ENCODE measurements at places on chromosomes 13 and 19.
A peak's percentile ranks its signal among the peaks of the same experiment; 100 is the strongest.

DNA sequence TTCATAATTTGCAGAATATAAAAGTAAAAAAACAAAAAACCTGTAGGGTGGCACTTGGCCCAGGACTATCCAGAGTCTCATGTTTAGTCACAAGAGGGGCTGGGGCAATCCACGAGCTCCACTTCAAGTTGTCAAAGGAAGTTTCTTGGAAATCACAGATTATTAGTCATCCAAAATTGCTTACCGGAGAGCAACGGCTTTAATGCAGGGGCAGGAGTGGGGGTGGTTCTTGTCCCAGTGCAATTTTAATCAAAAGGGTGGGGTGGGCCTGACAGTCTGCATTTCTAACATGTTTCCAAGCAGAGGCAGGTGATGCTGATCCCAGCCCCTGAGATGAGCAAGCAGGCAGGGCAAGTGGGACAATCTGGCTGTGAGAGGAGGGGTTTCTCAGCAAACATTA is 233.9 kb downstream of the ABCC4 start:
- DNase-seq = no peak

- no peak for DNase-seq
Observed at GRCh38 chr13:79989217-79989661, 351.7 kb downstream of the SPRY2 start.

DNA sequence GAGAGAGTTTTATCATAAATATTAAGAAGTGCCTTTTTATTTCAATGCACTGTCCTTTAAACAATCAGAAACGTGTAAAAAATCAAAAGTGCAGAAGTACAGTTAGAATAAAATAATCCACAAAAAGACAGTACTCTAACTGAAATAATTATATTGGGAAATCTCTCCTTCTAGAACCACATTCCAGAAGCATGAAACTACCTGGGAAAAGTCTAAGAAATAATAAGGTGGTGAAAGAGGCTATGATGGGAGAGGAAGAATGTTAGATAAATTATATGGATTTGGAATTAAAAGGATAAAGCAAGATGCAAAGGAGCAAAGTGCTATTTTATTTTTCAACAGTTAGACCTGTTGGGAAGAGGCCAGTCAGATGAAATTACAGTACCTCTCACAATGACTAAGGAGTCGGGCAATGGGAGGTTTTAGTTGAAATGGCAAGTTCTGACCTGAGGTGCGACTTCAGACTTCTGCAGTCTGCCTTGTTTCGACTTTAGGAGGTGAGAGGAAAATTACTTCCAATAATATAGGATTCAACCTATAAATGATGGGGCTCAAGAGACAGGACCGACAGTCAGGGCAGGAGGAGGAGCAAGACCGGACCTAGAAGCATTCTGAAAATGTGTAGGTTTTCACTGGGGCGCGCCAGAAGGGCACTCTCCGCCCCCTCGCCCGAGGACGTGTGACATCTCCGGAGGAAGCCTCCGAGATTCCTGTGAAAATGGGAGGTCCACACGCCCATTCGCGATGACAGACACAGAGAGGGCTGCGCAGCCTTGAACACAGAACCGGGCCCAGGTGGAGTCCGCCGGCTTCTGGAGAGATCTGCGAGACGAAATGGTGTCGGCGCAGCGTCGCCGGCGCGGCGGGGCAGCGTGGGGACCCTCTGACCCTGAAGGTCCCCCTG is 717 bp downstream of the SPRYD7 start:
- peak; percentile 11 for DNase-seq

DNA sequence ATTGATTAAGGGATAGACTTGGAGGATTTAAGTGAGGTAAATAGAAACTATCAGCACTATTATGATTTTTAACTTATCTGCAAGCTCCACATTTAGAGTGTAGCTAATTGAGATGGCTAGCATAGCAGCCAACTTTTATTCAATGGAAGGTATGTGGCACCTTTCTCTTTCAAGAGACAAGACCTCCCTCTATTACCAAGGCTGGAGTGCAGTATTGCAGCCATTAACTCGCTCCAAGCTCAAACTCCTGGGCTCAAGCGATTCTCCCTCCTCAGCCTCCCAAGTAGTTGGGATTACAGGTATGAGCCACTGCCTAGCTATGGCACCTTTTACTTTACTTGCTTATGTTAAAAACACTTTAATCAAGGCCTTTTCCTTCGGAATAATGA is 8.2 kb downstream of the TPT1 start:
- no peak for DNase-seq

- DNase-seq = no peak
Observed at GRCh38 chr19:29324291-29324680, 111.3 kb upstream of the UQCRFS1 start.

DNA sequence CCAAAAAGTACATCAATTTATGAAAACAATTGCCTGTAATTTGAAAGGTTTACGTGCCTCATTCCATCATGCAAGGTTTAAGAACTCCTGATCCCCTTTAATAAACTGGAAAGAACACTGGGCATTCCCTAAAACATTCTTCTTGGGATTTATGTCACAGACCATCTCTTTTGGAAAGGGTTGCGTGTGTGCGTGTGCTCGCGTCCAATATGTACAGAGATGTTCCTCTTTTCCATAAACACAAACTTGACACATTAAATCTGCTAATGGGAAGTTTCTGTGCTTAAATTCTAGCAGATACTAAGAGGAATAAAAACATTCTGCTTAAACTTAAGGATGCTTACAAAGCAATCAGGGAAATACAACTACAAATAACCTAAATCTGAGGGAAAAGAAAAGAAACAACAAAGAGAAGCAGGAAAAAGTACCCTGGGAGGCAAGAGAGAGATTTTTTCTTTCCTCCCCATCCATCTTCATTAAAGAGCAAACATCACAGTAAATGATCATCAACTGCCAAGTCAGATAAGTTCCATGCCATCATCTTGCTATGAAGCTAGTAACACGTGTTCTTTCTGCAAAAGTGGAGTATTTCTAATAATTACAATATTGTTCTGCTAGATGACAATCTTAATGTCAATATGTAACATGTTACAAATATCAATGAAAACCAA is 83.7 kb downstream of the STK24 start:
- no peak for DNase-seq

DNA sequence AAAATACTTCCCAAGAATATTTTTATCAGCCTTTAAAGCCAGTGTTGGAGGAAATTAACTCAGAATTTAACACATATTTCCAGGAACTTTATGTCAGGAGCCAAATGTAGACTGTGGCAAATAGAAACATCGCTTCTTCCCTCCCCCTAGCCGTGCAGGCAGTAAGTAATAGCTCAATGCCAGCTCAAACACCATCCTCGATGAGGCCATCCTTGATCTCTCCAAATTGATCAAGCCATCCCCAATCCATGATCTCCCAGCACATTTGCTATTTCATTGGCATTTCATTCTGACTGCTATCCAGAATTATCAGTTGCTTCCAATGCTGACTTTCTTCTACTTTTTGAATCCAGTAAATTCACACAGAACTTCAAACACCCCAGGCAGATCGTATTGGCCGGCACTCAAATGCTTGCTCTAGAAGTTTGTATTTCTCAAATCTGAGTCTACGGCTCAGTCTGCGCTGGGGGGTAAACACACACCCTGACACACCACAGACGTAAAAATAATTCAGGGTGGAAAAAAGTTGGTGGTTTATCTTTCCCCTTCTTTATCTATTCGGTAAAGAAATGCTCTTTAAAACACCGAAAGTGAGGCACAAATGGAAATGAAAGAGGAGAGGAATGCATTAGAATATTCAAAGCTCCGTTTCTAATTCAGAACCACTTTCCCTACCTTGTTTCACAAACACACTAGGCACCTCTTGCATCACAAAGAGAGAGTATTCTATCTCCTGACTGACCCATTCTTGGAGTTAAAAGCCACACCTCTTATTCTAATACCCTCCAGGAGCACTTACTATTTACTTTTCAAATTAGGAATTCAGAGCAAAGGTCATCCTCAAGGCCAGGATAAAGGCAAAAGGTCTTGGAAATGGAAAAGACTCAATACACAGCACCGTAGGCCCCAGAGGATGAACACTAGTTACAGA is 991 bp downstream of the OBI1 start:
- no peak for DNase-seq

DNA sequence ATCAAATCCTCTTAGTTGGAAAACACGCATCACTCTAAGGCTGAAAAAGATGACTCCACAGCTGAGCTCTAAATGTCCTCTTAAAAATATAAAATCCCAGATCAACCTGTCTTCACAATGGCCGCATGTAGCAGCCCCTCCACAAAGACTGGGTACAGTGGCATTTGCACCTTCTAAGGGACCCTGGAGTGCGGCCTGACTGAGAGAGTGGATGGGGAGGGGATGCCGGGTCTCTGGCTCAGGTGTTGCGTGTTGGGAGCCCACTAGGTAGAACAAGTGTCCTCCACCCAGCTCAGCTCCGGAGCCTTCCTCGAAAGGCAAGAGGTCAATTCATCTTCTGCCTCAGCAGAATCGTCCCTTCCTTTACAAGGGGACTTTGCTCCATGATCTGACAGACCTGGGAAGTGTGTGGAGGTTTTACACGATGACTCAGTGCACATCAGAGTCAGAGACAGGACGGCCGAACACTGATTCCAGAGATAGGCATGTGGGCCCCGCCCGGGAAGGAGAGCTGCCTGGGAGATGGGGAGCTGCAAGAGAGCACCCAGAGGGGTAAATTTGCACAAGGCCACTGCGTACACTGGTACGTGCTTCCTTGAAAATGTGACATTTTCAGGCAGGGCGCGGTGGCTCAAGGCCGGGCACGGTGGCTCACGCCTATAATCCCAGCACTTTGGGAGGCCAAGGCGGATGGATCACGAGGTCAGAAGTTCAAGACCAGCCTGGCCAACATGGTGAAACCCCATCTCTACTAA is 23.5 kb upstream of the SLC15A1 start:
- no peak for DNase-seq

DNA sequence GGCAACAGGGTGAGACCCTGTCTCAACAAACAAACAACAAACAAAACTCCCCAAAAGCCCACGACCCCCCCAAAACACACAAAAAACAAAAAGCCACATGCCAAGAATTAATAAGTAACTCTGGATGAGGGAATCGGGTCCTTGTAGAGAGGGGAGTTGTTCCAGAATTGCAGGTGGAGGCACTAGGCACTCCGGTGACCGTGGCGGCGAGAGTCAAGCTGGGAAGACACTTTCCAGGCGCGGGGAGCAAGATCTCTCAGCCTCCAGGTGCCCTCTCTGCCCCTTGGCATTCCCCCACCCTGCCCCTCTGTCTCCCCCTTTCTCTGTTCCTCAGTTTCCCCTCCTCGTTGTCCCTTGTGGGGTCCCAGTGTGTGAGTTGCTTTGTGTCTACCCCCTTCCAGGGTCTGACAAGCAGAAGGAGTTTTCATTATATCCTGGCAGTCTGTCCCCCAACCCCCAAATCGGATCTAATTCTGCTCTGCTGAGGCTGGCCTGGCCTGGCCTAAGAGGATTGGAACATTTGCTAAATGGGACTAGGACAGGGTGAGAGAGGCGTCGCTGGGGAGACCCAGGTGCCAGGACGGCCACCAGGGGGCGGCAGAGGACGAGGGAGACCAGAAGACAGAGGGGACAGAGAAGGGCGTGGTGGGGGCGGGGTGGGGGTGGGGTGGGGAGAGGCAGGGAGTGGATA is 8.3 kb upstream of the CRX start:
- peak; percentile 64 for DNase-seq

- no peak for DNase-seq
Observed at GRCh38 chr13:59643364-59643841, 520.3 kb downstream of the DIAPH3 start.

GRCh38 chr19:35545855-35546381 is 492 bp downstream of the TMEM147 start:
- peak; percentile 43 for DNase-seq

GRCh38 chr19:38852231-38853044 is 2.7 kb upstream of the HNRNPL start:
- DNase-seq = no peak

GRCh38 chr13:56736966-56737365 is 403.8 kb upstream of the PRR20A start:
- DNase-seq = no peak

DNA sequence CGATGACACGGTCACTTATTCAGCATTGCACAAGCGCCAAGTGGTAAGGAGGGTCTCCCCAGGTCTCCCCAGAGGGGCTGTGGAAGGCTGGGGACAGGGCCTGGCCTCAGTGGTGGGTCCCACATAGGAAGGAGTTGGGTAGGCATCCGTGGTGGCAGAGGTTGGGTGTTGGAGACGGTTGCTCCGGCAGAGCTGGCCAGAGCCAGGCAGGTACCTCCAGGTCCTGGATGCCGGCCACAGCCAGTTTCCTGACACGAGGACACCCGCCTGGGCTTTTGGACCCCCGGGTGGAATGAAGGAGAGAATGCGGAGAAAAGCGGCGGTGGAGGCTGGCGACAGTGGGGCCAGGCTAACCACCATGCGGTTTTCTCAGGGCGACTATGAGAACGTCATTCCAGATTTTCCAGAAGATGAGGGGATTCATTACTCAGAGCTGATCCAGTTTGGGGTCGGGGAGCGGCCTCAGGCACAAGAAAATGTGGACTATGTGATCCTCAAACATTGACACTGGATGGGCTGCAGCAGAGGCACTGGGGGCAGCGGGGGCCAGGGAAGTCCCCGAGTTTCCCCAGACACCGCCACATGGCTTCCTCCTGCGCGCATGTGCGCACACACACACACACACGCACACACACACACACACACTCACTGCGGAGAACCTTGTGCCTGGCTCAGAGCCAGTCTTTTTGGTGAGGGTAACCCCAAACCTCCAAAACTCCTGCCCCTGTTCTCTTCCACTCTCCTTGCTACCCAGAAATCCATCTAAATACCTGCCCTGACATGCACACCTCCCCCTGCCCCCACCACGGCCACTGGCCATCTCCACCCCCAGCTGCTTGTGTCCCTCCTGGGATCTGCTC is 1.3 kb upstream of the FFAR1 start:
- DNase-seq = no peak

GRCh38 chr19:51407511-51408131 is 9.8 kb downstream of the SIGLEC10 start:
- no peak for DNase-seq

- no peak for DNase-seq
Observed at GRCh38 chr13:92825938-92826596, 400.5 kb upstream of the GPC6 start.

GRCh38 chr19:3403489-3404323 is 37.3 kb downstream of the NFIC start:
- no peak for DNase-seq

DNA sequence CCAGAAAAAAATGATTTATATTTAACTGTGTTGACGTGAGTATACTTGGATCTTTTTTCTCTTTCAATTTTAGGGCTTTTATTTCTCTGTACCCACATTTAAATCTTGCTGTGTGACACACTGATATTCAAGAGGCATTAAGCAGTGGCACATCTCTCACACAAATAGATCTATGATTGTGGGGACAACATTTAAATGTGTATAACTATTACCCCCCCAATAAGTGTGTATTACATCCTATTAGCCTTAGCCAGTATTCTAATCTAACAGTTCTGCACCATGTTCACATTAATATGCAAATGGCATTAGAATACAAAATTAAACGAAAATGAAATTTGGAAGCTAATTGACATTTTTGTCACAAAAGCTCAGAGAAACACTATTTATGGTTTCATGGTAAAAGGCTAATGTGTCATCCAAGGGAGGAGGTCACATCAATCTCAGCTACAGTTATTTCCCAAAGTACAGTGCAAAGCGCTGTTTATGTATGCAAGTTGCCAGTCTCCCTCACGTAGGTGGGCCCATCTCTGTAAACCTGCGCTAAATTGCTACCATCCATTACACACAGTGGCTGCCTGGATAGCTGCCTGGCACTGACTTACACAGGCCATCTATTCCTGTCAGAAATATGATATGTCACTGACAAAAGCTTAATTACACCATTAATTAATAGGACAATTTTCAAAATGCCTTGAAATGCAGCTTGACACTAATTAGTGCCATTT is 984.7 kb upstream of the PCDH9 start:
- DNase-seq = no peak

Measured in stimulated activated CD8-positive, alpha-beta memory T cell treated with anti-CD3 and anti-CD28 coated beads, Interleukin-15, amount 100 ng/mL, for 24 hours (primary cell).